Colonic mucosa (tissue), 4 donors: ENCODE measurements at places on chromosomes 7 and 10. TPM values are rescaled to one million over a fixed set of nuclear protein-coding genes. Genes with fewer than 3 reads are reported as not detected.

The OR2A14 gene
- not detected for total RNA-seq

The SLC18A3 gene
- 0.42 TPM for total RNA-seq

The TAS2R41 gene
- not detected for total RNA-seq

The PLPP4 gene
- 0.61 TPM for total RNA-seq

The MCMBP gene
- total RNA-seq: 56.4 TPM

The LSM8 gene
- 28.0 TPM for total RNA-seq

The RELN gene
- total RNA-seq: 1.4 TPM

The SH2D4B gene
- total RNA-seq: not detected

The GPR15LG gene
- 515 TPM for total RNA-seq

The BTBD16 gene
- 0.13 TPM for total RNA-seq

The FAM25C gene
- total RNA-seq: not detected

The EVX1 gene
- total RNA-seq: 0.32 TPM

The SEMA3A gene
- 1.7 TPM for total RNA-seq
